ENCODE measurements at places on chromosomes 13 and 19.
A peak's percentile ranks its signal among the peaks of the same experiment; 100 is the strongest.

- DNase-seq: no peak
These were observed 18.2 kb downstream of the ZNF121 start for GRCh38 chr19:9565900-9566705.

GRCh38 chr13:100363285-100363711, 225.3 kb downstream of the GGACT start:
- no peak for DNase-seq

DNA sequence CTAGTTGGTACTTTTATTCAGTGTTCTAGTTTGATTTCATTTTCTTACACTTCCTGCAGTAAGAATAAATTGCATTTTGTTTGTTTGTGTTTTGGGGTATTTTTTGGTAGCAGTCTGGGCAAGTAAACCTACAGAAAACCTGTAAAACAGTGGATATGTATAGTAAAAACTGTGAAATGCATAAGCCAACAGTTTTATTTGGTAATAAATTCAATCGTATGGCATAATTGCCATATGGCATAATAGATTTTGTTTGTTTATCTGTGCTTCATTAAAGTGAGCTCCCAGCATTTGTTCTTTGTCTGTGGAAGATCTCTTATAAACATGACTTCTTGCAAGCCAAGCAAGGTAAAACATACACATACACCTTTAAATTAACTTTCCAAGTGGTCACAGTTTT, 111.9 kb downstream of the PCDH9 start:
- DNase-seq: peak; percentile 46

DNA sequence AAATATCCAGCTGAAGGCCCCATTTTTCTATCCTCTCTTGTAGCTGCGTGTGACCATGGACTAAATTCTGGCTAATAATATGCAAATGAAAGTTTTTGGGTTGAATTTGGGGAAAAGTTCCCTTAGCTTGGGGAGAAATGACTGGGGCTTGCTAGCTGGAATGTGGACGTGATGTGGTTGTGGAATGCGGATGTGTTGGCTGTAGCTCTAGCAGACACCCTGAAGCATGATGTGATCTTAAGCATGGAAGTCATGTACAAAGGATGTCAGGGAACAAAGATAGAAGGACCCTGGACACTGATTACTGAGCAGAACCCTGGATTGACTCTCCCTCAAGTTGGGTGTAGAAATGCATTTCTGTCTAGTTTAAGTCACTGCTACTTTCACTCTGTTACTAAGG, 25.4 kb upstream of the SCEL start:
- DNase-seq: no peak

- no peak for DNase-seq
These were observed 9.4 kb downstream of the URAD start for GRCh38 chr13:27979001-27979643.

GRCh38 chr13:60467098-60467497, 70.1 kb downstream of the TDRD3 start:
- DNase-seq: no peak

Data from NCI-H1694 (cell line).